H54 (cell line): ENCODE measurements at places on chromosomes 1 and 21.

GRCh38 chr1:70140894-70141293 is 64.5 kb downstream of the LRRC40 start:
- DNase-seq = no peak

GRCh38 chr1:98048751-98049325 is 128.0 kb upstream of the DPYD start:
- DNase-seq = no peak

DNA sequence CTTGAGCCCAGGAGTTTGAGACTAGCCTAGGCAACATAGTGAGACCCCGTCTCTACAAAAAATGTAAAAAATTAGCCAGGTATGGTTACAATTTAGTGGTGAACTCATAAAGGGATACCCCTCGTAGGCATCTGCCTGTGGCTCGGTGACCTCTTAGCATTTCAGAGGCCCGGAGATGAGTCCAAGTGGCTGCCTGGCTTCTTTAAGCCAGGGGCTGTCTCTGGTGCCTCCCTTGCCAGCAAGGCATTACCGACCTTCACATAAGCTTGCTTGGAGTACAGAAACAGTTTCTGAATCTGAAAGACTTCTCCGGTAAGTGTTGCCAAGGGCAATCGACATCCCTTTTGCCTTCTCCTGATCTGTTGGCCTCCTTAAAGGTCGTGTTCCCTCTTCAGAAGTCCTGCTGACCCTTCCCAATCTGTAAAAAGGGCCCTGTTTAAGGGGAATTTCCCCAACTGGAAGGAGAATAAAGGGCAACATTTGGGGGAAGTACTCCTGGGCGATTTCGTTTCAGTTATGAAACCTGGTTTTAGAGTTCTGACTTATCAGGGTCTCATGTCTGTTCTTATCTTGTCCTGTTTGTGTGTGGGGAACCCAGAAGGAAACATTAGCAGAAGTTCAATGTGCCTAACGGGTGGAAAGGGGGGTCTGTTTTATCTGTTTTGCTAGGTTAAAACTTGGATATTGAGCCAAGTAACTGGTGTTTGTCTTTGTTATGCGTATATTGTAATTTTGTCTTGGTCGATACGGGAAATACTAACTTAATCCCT is 32.9 kb downstream of the KIFAP3 start:
- no peak for DNase-seq

- no peak for DNase-seq
Observed at GRCh38 chr1:107943694-107944093, 21.3 kb downstream of the VAV3 start.

GRCh38 chr1:198087831-198088230 is 69.0 kb upstream of the NEK7 start:
- DNase-seq = no peak

GRCh38 chr1:46687093-46687659 is 15.5 kb downstream of the TEX38 start:
- no peak for DNase-seq

- DNase-seq = no peak
Observed at GRCh38 chr1:3475839-3476573, 21.5 kb downstream of the ARHGEF16 start.
